ENCODE measurements at places on chromosomes 13 and 19.
A peak's percentile ranks its signal among the peaks of the same experiment; 100 is the strongest.

DNA sequence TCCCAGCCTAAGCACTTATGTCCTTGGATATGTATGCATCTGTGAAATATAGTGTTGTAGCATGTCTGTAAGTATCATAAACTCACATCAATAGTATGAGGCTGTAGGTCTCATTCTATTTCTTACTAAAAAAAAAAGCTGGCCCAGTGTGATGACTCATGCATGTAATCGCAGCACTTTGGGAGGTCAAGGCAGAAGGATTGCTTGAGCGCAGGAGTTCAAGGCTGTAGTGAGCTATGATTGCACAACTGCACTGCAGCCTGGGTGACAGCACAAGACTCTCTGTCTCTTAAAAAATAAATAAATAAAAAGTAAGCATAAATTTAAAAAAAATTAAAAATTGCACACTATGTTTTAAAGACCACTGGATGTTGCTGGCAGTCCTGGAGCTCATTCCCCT is 79.1 kb upstream of the SPATA13 start:
- no peak for DNase-seq

DNA sequence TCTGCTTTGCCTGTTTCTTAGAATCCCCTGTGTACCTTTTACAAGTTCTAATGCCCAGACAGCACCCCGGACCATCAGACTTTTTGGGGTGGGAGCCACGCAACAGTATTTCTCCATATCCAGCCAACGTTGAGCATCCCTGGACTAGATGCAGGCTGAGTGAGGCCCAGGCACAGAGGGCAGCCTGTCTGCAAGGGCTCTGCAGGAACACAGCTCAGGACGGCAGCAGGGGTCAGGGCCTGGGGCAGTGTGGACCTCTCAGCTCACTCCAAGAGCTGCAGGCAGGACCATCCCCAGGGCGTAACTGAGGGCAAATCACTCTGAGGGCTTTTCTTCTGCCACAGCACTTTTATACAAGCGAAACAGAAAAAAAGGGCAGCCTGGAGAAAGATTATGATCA is 95.8 kb downstream of the DNAJC15 start:
- no peak for DNase-seq

DNA sequence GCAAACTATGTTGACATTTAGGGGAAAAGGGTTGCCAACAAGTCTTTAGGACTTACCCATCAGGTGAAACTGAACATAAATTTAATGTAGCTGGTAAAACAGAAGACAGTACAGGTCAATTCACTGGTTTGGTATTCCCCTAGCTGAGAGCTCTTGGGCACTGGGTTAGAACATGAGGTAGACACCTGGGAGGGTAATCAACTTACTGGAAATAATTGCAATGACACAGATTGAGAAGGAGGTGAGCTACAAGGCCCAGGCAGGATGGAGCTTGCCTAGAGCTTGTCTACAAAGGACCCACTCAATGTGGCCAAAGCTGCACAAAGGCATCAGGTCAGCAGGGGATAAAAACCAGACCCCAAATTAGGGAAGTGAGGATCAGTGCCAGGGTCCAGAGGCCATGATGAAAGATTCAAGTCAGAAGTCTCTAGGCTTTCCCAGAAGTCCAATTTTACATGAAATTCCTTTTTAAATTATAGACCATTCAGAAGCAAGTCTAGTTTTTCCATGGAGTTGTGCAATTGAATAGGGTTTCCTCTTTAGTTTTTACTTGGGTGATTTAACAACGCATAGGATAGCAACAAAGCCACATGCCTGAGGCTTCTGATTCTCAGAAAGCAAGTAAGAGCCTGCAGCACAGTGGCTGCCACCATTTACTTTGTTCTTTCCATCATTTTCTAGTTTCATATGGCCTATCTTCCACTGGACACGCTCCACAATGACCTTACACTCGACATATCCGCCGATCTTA is 194.0 kb downstream of the NDFIP2 start:
- DNase-seq, result no peak

- no peak for DNase-seq
Measured at GRCh38 chr19:29299416-29300380, 86.7 kb upstream of the UQCRFS1 start.

DNA sequence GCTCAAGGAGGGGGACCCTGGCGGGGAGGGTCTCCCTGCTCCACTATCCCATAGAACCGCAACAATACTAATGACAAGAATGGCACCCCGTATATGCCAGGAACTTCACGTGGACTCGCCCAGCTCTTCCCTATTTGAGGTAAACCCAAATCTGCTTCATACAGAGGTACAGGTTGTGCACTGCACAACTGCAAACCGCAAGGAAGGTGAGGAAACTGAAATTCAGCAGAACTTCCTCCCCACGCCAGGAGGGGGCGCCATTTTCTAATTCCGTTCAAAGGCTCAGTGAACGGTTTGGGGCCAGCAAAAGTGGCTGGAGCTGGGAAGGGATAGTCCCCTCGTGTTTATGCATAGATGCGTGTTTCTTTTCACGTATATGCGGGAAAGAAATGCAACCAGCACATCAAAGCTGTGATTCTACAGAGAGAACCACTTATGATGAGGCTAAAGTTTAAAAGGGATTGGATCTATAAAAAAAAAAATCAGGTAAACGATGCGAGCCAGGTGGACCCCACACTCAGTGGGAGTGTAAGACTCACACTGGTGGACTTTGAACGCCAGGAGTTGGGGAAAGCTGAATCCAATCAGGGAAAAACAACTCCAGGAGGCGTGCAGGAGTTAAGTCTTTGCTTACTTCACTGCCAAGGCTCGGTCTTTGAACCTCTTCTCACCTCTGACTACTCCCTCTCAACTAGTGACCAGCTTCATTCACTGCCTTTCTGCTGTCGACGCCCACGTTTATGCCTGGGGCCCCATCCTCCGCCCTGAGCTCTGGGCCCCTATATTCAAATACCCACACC is 20.3 kb downstream of the C19orf81 start:
- peak; percentile 25 for DNase-seq

All from CD4-positive, alpha-beta T cell treated with Interleukin-2 at 100 ng/mL for 4 hours (primary cell).